ENCODE measurements at places on chromosomes 1 and 21.

DNA sequence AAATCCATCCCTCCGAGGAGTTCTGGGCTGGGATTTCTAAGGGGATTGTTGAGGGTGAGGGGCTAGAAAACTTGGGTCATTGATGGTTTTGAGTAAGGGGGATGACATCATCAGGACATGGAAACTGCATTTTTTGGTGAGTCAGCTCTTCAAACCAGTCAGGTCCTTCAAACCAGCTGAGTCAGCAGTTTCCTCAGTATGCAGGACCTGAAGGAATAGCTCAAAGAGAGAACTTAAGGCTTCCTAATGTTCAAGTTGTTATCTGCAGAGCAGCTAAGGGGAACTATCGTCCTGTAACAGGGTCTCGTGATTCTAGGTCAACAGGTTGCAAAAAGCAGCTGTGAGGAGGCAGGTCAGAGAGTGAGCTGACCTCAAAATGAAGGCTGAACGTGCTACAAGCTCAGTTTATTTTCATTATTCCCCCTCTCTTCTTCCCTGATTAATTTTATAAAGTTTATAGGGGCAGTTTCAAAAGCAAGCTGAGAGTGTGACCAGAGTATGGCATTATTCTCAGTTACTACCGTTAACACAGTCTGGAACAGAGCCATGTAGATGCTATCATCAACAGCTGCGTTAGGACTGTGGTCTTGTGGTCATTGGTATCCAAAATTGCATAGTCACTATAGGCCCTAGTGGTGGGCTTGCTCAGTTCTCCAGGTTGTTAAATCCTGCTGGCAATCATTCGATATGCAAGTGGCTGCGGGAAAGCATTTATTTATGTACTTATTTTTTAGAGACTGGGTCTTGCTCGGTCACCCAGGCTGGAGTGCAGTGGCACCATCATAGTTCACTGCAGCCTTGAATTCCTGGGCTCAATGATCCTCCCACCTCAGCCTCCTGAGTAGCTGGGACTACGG is 10.7 kb upstream of the SDC3 start:
- DNase-seq = no peak

DNA sequence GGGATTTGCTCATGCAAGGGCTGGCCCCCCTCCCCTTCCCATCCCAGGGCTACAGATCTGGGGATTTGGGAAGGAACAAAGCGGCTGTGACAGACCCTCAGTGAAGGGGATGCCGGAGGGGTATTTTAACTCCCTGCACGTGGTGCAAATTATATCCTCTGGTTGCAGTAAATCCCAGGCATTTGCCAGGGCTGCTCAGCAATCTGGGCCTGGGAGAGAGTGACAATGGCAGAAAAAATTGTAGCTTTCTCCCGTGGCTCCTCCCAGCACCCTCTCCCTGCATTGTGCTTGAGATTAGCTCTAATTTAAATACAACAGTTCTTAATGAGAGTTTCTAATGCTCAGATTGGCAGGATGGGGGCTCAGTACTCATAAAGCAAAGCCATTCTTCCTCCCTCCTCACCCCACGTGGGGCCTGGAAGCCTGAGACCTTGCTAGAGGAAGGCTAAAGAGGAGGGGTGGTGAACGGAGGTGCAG is 129.9 kb upstream of the CD34 start:
- DNase-seq = no peak

DNA sequence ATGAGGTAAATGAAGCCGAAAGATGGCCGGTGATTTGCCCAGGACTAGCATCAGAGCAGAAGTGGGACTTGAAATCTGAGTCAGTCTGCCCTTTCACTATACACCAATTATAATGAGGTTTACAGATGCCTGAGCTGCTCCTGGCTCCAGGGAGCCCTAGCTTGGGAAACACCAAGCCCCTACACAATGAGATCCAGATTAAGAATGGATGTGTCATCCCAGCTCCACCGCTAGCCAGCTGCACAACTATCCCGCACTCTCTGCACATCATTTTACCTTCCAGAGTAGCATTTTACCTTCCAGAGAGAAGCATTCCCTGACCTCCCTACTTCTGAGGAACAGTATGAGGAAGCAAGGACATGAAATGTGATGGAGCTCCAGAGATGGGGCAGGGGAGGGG is 27.0 kb downstream of the SERTAD4 start:
- DNase-seq = no peak

- no peak for DNase-seq
Observed at GRCh38 chr1:186009039-186009737, 275.0 kb downstream of the HMCN1 start.

DNA sequence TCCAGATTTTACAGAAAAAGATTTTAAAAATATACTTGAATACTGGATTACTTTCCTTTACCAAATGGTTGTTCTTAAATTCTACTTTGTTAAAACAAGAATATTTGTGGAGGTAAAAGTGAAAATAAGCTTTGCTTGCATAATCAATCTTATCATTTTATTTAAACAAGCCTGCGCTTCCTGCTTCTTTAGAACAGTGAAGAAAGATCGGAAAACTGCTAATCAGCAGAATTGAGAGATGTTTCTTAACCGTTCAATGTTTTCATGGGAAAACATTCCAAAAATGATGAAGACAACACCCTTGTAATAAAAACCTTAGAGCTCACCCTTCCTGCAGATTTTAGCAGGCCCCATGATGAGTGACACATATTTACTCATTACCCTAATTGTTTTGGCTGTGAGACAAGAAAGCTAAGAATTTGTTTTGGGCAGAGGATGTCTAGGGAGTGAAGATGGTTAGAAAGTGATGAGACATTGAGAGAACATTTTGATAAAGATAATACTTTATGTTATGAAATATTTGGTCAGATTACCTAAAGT is 72.6 kb downstream of the TPR start:
- no peak for DNase-seq

GRCh38 chr1:11526071-11526895 is 47.3 kb downstream of the DISP3 start:
- DNase-seq = no peak

DNA sequence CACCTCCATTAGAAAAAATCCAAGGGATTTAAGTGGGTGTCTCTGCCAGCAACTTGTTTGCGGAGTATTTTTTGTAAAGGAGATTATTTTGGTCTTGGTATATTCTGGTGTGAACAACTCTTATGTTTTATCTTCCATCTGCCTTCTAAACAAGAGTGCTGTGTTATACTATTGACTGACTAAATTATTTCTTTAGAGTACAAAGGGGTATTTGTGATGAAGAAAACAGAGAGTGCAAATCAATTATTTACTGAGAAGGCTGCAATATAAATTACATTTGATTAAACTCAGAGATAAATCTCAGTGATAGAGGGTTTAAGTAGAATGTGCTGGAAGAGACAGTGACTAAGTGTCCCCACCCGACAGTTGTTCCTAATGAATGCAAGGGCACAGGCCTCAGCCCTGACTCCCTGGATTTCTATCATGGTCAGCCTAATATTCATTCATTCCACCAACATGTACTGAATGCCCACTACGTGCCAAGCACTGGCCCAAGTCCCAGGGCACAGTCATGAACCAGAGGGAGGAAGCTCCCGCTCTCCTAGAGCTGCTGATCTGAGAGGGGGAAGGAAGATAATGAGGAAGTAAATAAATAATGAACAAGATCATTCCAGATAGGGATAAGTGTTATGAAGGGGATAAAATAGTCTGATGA is 196.9 kb upstream of the C8B start:
- no peak for DNase-seq

- DNase-seq = no peak
Observed at GRCh38 chr1:246164764-246165163, 342.3 kb downstream of the SMYD3 start.

GRCh38 chr1:53919675-53920066 is 25.7 kb downstream of the DIO1 start:
- no peak for DNase-seq

GRCh38 chr1:12454406-12455391 is 163.3 kb downstream of the DHRS3 start:
- DNase-seq = no peak

- no peak for DNase-seq
Observed at GRCh38 chr1:38029081-38029681, 16.6 kb downstream of the UTP11 start.

GRCh38 chr1:201598396-201598795 is 59.5 kb downstream of the NAV1 start:
- DNase-seq = no peak
